ENCODE measurements at places on chromosomes 5 and 9.

DNA sequence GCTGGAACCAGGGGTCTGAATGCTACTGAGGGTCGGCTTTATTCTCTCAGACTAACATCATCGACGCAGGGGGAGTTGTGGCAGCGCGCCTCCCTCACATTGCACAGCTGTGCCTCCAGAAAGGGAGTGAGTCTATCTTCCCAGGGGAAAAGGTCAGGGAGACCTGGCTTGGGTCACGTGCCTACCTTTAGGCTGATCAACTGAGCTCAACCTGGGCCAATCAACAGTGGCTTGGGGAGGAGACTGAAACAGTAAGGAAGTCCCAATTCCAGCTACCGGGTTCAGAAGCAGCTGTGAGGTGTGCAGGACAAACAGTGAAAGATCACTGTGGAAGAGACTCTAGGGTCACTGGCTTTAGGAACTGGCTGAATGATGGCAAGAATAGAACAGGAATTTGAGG, 14.3 kb downstream of the SNX30 start:
- no peak for DNase-seq

DNA sequence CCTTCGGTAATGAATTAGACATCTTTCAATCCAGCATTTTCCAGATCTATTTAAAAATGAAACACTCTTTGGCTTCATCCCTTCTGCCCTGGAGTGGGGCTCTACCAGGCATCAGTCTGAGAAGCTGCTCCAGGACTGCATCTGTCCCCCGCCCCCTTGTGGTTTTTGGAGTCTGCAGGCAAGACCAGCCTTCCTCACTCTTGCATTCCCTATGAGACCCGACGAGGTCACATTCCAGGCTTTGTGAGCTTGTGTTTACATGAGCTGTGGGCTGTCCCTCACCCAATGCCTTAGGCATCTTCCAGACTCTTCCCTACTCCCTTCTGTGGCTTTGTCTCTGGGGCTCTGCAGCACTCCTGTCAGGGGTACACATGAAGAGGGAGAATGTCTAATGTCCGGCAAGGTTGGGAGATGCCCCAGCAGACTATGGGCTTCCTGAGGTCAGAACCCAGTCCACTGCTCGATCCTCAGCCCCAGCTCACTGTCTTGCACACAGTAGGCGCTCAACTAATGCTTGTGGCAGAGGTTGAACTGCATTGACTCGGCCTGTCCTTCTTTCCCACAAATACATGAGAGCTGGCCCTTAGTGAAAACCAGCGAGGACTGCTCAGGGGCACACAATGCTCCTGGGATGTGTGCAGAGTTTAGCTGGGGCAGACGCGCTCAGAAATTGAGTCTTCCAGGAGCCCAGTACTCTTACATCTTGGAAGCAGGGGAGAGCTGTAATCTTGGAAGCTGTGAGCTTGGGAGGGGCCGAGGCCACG, 11.7 kb upstream of the GADD45G start:
- DNase-seq, result no peak

DNA sequence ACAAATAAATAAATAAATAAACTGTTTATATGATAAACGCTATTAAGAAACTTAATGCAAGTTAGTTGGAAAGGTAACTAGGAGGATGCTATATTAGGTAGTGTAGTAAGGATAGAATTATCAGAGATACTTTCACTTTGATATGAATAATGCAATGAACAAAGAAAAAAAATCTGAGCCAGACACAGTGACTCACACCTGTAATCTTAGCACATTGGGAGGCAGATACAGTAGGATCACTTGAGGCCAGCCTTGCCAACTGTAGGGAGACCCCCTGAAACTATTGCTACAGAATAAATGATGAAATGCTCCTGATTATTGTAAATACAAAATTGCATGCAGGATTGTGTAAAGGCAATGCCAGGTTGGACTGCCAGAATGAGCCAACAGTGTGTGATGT, 109.2 kb downstream of the ANXA2R start:
- DNase-seq, result no peak

GRCh38 chr5:66829358-66829674, 233.1 kb downstream of the MAST4 start:
- DNase-seq, result no peak

DNA sequence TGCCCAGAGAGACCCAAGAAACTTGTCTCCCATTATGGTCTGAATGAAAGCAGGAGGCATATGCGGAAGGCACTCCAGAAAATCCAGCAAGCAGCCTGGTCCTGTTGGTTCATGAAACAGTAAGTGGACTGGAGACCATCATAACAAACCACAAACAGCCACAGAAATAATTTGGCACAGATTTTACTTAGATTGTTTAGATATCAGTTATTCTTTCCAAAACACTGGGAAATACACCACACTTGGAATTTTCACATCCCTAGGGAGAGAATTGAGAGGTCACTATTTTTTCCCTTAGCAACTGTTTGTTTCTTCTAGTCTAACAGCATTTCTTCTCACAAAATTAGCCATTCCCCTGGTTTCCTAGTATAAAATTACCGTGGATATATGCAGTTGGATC, 300.8 kb downstream of the OSTF1 start:
- DNase-seq, result no peak

GRCh38 chr9:107636571-107637381, 147.2 kb upstream of the KLF4 start:
- peak; percentile 80 for DNase-seq

DNA sequence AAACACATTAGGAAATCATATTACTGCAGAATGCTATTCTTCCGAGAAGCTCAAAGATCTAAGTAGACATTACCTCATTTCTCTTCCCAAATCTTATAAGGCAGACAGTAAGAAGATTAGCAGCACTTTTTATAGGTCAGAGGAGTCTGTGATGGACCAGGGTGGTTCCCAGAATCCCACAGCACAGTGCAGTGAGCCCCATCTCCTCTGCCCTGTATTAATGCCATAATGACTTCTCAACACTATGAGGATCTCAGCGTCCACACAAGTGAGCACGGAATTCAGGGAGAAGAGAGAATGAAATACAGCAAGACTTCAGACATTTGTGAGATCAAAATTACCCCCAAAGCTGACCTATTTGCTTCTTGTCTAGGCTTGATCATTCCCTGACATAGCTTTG, 49.9 kb downstream of the PRUNE2 start:
- no peak for DNase-seq

- DNase-seq, result peak; percentile 54
These were observed 796 bp upstream of the GADD45G start for GRCh38 chr9:89603767-89604665.

DNA sequence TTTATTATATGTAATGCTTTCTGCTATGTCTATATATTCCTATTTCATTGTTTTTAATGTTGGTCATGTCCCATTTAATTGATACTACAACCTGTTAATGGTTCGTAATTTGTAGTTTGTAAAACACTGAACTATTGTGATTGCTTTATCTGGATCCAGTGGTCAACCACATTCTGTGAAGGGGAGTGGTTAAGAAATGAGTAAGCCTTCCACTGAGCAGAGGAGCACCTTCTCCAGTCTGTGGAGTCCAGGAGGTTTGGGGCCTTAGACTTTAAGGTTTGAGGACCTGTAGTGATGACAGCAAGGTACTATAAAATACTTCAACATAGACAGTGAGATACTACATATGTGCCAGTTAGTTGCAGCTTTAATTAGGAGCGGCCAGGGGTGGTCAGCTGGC, 67.7 kb upstream of the RAD23B start:
- DNase-seq, result no peak

GRCh38 chr9:135280666-135281065, 193.2 kb downstream of the OLFM1 start:
- no peak for DNase-seq

DNA sequence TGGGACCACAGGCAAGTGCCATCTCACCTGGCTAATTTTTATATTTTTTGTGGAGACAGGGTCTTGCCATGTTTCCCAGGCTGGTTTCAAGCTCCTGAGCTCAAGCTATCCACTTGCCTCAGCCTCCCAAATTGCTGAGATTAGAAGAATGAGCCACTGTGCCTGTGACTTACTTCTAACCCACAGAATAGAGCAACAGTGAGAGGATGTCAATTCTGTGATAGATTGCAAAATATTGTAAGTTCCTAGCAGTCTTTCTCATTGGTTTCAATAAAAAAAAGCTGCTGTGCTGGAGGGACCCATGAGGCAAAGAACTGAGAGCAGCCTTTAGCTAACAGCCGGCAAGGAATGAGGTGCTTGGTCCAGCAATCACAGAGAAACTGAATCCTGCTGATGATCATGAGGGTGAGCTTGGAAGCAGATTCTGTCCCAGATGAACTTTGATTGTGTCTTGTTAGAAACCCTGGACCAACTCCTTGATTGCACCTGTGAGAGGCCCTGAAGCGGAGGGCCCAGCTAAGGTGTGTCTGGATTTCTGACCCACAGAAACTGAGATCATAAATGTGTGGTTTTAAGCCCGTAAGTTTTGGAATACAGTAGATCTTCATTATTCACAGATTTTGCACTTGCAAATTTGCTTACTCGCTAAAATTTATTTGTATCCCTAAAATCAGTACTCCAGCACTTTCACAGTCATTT, 149.7 kb downstream of the GCNT1 start:
- peak; percentile 62 for DNase-seq

DNA sequence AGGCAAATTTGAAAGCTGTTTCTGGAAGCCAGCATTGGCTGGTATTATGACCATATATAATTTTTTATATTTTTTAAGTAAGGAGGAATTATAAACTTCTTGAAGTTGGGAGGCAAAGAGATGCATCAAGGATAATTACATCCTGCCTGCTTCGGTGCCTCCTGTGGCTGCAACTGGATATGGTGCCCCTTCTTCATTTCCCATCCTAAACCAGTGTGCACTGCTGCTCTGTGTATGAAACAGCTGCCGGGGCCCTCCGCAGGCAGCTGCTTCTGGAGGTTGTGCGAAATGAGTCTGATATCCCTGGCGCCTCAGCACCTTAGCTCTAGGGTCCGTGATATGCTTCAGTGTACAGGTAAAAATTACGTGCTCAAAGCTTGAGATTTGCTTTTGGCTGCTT, 304.2 kb downstream of the ENC1 start:
- no peak for DNase-seq

GRCh38 chr5:132822650-132823480, 7.6 kb downstream of the SHROOM1 start:
- no peak for DNase-seq

DNA sequence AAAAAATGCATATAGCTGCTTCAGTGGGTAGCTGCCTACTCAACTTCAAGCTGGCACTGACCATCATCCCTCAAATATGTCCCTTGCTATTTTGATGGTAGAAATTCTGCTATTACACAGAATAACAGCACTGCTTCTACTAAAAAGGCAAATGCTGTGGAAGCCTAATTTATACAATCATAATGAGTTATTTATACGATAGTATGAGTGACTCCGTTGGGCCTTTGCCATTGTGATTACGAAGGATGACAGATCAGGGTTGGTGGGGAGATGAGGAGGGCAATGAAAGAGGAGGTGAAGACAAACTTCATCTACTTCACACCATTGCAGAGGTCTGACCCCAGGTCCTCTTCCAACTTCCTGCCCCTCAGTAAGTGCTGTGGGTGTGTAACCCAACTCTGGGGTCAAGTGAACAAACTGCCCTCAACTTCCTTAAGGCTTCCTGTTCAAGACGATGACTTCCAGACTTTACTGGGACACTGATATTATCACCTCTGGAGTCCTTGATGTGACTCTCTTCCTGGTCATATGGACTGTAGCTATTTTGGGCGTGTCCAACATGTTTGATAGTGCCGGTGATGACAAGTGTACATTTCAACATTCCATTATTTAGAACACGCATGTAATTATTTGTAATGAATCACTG, 74.1 kb upstream of the RPS23 start:
- no peak for DNase-seq

DNA sequence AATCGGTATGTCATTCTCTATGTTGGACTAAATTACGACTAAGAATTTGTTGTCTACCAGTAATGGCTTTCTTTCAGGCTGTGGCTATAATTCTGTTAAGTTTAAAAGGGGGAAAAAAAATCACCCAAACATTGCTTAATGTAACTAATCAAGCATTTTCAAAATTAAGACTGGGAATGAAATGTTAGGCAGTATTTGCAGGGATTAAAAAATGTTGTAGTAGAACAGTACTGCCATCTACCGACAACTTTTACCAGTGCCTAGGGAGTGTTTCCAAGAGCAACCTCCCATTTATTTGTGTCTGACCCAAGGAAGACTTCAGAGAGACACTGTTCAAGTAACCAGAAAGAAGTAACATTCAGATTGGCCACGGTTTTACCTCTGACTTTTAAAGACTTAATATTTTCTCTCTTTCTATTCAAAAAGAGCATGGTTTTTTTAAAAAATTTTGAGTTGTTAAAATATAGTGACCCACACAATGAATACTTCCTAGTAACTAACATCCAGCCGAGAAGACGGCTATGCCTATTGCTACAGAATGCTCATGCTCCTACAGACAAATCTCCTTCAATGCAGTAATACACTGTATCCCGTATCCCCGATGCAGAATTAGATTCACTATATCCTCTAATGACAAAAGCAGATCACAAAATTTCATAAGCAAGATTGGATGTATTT, 92.4 kb downstream of the ARL15 start:
- DNase-seq, result peak; percentile 59

DNA sequence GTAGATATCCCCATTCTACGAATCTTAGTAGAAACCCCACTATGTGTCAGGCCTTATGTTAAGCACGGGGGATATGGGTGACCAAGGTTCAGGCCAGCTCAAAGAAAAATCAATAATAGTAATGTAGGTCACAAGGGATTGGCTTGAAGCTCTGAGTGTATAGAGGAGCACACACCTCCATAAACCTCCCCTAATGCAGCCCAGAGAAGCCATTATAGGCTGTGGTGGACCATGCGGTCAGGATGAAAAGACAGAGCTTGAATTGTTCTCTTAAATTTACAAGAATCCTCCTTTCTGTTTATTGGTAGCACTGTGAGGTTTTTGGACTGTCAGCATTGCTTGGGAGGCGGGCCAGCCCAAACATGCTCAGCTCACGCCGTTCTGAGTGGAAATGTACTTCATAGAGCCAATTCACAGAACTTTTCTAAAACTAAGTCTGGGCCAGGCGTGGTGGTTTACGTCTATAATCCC, 9.1 kb downstream of the PDE6A start:
- no peak for DNase-seq

DNA sequence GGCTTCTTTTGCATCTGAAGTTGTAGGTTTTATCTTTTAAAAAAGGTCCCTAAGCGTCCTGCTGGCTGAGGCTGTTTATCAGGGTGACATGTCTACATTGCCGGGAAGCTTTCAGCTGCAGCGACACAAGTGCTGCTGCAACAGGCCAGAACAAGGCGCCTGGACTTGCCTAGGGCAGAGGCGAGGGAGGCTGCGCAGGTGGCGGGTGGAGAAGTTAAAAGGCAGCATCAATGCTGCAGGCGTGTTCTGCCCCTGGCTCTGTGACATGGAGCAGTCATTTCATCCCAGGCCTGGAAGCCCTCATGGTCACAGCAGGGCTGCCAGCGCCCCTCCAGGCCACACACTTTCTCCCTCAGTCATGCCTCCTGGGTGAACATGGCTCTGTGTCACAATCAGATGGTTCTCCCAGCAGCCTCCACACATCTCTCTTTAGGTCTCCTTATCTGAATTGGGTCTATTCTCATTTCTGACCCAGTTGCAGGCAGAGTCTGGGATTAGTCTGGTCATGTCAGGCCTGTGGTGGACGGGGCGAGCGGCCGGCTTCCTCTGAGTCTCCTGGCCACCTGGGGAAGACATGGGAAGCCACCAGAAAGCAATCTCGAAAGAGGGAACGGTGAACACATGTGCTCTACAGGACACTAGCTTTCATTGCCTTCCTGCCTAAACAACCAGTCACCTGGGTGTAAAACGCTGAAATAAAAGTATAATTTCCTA, 41.3 kb downstream of the IRX2 start:
- DNase-seq, result no peak

GRCh38 chr9:128841694-128842492, 12.3 kb upstream of the SPOUT1 start:
- peak; percentile 42 for DNase-seq
